ENCODE measurements at places on chromosomes 7 and 10.

DNA sequence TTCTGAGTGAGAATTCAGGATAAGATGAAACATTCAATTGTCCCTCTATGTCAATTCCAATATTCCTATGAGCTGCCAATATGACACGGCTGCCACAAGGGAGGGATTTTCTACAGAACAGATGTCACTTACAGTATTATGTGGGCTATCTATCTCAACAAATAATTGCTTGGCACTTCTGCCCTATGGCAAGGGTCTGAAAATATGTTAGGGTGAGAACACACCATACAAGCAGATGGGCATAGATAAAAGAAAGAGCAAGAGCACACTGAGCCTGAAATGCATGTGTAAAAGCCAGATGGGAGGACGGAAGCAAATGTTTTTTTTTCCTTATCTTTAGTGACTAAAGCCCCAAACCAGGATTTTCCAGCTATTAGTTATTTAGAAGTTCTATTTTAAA lies 70.1 kb upstream of the TFEC start:
- DNase-seq, result no peak

DNA sequence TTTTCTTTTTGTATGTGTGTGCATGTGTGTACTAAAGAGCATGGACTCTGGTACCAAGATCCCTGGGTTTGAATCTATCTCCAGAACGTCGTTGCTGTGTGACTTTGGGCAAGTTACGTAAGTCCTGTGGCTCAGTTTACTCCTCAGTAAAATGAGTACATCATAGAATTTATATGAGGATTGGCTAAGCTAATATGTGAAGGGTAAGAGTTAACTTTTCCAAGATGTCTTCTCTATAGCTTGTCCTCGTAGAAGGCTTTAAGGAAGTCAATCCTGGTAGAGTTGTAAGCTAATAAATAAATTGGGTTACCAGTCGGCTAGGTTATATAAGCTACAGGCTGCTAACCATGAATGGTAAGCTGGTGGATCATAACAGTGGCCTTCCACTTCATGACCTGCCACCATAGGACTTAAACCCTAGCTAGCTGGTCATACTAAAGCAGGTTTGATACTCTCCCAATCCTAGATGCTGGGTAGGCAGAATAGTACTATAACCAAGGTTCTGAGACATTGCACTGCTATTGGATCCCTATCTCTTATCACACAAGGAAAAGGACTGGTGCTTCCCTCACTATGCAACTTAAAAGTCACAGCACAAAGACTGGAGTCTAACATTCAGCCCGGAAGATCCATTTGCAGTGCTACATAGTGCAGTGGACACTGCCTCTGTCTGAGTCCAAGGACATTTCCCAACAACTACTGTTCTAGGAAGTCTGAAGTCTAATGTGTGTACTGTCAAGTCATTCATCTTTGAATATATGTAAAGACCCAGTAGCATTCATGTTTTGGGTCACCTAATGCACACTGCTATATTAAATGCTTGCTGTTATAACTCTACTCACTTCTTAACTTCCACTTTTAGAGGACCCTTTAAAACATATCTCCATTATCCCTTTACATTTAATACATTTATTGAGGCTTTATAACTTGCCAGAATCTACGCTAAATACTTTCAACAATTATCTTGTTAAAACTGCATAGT lies 156.2 kb downstream of the CRPPA start:
- no peak for DNase-seq

- no peak for DNase-seq
Observed at GRCh38 chr7:153446490-153446889, 605.7 kb upstream of the DPP6 start.

GRCh38 chr7:1678081-1678543 lies 8.0 kb downstream of the ELFN1 start:
- DNase-seq, result no peak

DNA sequence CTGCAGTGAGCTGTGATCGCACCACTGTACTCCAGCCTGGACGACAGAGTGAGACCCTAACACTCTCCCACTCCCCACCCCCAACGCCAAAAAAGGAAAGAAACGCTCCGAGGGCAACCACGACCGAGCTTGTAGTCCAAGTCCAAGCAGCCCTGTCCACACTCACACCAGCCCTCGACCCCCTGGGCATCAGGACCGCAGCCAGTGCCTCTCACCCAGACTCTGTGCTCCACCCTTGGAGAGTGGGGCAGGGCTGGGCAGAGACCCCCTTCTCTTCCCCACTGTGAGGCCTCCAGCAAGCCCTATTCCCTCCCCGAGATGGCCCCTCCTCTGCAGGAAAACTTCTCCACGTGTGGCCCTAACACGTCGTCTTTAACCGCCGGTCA lies 82.6 kb downstream of the FOXL3 start:
- no peak for DNase-seq

DNA sequence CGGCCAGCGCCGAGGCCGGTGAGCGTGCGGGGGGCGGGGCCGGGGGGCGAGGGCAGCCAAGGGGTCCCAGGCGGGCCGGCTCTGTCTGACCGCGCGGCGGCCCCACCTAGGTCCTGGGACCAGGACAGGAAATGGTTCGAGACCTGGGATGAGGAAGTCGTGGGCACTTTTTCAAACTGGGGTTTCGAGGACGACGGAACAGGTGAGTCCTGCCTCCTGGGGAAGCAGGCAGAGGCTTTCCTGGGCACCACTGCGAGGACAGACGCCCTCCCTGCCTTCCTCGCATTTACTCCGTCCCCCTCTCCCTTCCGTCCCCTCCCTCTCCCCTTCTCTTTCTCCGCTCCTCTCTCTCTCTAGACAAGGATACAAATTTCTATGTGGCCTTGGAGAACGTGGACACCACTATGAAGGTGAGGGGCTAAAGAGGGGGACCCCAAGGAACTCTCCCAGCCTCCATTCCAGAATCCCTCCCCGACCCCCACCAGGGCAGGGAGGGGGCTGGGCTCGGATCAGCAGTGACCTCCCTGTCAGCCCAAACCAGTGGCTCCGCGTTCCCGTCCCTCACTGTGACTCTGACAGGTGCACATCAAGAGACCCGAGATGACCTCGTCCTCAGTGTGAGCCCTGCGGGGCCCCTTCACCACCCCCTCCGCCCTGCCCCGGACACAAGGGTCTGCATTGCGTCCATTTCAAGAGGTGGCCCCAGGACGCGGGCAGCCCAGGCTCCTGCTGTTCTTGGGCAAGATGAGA lies 2.6 kb upstream of the MUC12 start:
- no peak for DNase-seq

- no peak for DNase-seq
Observed at GRCh38 chr10:85719408-85719807, 647.2 kb downstream of the GRID1 start.

GRCh38 chr7:144452064-144452463 lies 48.6 kb upstream of the NOBOX start:
- DNase-seq, result no peak

DNA sequence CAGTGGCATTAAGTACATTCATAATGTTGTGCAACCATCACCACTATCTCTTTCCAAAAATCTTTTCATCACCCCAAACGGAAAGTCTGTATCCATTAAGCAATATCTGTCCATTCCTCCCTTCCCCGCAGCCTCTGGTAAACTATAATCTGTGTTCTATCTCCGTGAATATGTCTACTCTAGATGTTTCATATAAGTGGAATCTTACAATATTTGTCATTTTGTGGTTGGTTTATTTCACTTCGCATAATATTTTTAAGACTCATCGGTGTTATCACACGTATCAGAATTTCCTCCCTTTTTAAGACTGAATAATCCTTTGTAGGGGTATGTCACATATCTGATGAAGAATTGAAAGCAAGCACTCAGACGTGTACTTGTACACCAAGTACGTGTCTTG lies 86.0 kb upstream of the FGFR2 start:
- no peak for DNase-seq

DNA sequence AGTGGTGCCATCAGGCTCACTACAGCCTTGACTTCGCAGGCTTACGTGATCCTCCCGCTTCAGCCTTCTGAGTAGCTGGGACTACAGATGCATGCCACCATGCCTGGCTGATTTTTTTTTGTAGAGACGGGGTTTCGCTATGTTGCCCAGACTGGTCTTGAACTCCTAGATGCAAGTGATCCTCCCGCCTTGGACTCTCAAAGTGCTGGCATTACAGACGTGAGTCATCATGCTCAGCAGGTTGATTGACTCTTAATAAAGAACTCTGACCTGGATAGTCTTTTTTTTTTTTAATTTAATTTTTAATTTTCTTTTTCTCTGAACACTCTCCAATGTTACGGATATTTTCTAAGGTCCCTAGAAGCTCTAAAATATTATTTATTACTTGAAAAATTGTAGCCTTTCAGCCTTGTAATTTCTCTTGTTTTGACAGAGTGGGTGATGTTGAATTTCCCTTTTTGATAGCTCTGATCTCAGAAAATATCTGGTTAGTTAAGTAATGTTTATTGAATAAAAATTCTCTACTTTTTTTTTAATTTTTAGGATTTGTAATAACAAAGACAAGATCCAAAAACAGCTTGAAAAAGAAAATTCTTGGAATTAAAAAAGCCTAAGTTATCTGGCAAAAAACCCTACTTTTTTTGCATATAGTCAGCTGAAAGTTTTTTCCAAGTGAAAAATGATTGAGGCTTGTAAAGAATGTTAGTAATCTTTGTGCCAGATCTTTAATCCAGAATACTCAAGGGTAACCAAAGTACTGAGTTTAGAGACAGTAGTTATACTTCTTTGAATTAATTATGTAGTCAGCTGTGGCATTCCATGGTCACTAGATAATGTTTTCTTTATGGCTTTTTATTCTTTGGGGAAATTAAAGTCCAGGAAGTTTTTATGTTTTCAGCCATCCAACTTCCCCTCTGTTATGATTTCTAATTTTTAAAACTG lies 26.7 kb downstream of the TBC1D12 start:
- DNase-seq, result no peak

DNA sequence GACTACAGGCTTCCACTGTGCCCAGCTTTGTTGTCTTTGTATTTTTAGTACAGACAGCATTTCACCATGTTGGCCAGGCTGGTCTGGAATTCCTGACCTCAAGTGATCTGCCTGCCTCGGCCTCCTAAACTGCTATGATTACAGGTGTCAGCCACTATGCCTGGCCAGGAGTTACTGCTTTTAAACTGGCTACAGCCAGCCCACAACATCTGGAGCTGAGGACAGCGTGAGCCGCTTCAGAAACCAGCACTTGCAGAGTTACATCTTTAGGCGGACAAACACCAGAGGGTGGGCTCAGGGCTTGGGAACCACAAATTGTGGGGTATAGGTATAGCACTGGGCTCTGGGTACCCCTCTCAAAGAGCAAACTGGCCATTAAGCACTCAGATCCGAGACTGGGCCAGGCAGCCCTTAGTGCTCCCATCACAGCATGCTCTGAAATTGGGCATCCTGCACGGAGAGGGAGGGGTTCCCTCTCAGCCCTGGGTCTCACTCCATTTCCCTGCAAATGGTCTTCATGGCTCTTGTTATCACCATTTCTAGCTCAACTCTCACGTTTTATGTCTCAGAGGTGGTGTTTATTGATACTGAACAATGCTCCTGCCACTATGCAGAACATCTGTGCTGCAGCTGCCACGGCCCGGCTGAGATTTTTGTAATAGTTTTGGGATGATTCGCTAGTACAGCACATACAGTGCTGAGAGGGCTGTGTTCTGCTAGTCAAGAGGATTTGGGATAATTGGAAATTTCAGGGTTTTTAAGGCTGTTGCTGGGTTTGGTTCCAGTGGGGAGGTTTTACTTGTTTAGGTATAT lies 146.4 kb upstream of the LYZL2 start:
- no peak for DNase-seq

DNA sequence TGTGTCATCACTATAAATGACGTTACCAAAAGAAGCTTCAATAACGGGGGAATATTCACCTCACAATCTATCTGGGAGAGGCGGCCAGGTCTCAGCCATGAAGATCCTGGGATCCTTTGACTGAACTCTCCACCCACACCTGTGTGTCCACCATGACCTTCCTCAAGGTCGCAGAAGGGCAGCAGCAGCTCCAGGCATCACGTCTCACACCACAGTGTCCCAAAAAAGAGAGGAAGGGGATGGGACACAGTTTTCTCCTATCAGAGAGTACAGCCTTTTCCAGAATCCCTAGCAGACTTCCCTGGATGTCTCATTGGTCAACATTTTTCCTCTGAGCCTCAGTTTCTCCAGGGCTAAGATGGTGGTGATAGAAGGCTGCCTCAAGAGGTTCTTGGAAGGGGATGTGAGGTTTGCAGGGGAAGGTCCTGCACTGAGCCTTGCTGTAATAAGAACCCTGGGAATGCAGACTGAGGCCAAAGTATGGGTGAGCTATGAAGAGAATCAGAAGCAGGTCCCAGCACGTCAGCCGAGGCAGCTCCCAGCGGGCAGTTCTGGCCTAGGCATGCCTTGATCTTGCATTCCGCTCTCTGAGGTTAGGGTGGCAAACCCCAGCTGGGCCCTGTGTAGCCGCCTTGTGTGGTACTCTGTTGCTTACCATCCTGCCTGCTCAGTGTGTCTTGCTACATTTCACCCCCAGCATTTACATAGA lies 63.8 kb downstream of the COL26A1 start:
- DNase-seq, result no peak

DNA sequence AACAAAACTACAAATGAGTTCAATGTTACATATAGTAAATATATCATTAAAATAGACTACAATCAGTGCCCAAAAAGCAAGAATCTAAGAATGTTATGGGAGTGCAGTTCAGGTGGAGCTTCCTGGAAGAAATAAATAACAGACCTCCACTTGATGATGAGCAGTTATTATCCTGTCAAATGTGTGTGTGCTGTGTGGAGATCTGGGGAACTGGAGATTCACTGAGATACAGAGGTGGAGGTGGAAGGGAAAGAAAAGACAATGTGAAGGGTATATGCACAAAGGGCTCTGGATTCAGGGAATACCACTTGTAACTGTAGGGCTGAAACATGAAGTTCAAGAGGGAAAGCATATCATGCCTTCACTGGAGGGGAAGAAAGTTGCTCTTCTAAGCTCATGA lies 331.1 kb downstream of the SEMA3D start:
- no peak for DNase-seq

DNA sequence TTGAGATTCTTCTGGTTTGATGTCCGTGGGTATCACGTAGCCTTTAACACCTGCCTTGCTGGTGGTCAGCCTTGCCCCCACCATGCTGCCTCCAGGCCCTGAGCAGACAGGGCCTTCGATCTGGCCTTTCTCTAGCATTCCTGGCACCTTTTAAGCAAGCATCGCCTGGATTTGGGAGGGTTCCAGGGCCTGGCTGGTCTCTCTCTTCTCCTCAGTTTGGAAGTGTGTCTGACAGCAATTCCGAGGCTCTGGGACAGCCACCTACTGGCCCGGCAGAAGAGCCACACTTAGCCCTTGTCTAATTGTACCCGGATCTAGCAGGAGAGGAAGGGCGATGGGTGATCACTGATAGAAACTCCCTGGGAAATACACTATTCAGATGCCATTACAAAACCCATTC lies 441.3 kb upstream of the MKI67 start:
- no peak for DNase-seq

GRCh38 chr7:12646139-12646538 lies 41.3 kb upstream of the ARL4A start:
- DNase-seq, result no peak

- no peak for DNase-seq
Observed at GRCh38 chr10:71094712-71095390, 117.5 kb upstream of the UNC5B start.

- DNase-seq, result no peak
Observed at GRCh38 chr10:110074758-110075671, 67.2 kb downstream of the ADD3 start.

All from NCI-H187 treated with DMSO at 0.1 percent for 48 hours (cell line).